ENCODE measurements at places on chromosomes 3 and 15.

DNA sequence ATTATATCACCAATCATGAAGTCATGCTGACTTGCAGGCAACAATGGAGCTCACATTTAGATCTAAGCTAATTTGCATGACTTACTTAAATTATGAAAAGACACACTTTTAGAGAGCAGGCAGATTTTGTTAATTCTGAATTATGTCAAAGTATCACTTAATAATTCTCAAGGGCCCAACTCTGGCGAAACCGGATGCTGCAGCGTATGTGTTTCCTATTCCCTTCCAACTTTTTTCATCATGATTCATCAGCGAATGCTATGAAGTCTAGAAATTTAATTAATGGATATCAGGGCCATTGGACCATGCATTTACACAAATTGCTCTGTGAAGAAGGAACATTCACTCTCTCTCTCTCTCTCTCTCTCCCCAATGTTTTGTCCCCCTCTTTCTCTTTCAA, 63.5 kb upstream of the GOLGA8A start:
- no peaks in the 10 kb centered on the region for H3K36me3 ChIP-seq
- H3K4me3 ChIP-seq, result no peak overlapping the region
- no peak overlapping the region for H3K27ac ChIP-seq
- no peaks in the 10 kb centered on the region for H3K4me1 ChIP-seq
- H3K27me3 ChIP-seq, result peaks cover 5% of the 10 kb centered on the region
- no peak for DNase-seq

- H3K4me3 ChIP-seq, result no peak overlapping the region
- no peaks in the 10 kb centered on the region for H3K27me3 ChIP-seq
- H3K4me1 ChIP-seq, result no peaks in the 10 kb centered on the region
- DNase-seq, result no peak
Observed at GRCh38 chr3:180531303-180532278, 70.4 kb upstream of the TTC14 start.

DNA sequence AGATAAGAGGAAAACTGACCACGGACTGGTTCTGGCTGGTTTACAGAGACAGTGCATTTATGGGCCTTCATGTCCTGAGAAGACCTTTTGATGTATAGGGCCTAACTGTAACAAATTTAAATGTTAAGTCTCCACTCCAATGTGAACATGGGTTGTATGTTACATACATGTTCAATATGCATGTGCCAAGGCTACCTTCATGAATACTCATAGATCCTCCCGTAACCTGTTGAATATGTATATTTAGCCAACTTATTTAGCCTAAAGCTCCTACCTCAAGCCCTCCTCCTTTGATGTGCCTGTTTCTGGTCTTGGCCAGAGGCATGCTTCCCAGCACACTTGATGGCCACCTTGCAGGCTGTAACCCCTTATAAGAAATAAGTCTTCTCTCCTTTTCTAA, at the start of gene OR5H2:
OR5H2 (plus strand) TSS at position 301 of the 400 bp plus-strand sequence. CDS start 398 bp downstream, outside the sequence.
- H3K36me3 ChIP-seq, result no peaks in the 10 kb centered on the region
- no peak for DNase-seq
- no peaks in the 10 kb centered on the region for H3K4me1 ChIP-seq

DNA sequence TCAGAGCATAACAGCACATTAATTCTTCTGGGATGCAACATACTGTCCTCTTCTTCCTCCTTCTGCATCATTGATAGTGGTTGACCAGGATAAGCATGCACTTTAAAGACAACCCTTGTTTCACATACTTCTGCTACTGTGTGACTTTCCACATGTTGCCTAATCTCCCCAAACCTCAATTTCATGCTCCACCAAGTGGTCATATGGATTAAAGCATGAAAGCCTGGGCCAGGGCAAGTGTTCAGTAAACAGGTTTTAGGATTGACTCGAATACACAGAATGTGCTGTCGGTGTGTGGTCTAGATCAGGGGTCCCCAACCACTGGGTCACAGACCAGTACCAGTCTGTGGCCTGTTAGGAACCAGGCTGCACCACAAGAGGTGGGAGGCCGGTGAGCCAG, 22.5 kb upstream of the BFSP2 start:
- no peak for DNase-seq
- no peak overlapping the region for H3K27ac ChIP-seq
- no peak overlapping the region for H3K4me3 ChIP-seq

DNA sequence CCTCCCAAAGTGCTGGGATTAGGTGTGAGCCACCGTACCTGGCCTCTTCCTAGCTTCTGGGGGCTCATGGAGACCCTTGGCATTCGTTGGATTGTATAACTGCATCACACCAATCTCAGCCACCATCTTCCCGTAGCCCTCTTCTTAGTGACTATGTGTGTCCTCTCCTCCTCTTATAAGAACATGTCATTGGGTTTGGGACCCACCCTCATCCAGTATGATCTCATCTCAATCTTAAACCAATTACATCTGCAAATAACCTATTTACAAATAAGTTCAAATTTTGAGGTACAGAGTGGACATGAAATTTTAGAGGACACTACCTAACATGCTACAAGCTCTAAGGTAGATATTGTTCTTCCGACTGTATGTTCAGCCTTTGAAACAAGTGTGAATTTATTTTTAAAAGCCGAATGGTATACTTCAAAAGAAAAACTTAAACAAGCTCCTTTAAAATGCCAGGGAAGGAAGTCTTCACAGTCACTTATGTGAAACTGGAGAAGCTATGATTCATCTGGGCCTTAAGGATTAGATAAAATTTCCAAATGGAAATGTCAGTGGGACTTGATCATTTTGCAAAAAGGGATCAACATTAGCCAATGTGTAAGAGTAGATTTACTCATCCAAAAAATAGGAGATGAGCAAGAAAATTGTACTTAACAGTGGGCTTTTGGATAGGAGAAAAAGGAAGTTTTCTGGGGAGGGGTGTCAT, 225.7 kb downstream of the MEX3B start:
- no peak overlapping the region for H3K4me3 ChIP-seq
- H3K4me1 ChIP-seq, result no peaks in the 10 kb centered on the region
- no peak overlapping the region for H3K27ac ChIP-seq
- no peaks in the 10 kb centered on the region for H3K36me3 ChIP-seq

DNA sequence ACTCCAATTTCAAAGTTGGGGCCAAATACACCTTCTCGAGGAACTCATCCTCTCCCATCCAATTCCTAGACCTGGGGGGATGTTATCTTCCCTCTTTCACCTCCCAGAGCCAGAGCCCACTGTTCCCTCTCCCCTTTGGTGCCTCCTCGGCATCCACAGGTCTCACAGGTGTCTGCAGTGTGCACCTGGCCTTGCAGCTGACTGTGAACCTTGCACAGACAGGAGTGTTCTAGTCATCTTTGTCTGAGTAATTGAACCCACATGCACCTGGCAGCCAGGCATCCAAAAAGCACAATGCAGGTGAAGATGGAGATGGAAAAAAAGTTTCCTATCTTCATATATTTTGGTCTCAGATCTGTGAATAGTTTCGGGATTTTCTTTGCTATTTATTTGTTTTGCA, 30.8 kb downstream of the PCOLCE2 start:
- no peaks in the 10 kb centered on the region for H3K4me1 ChIP-seq
- H3K36me3 ChIP-seq, result no peaks in the 10 kb centered on the region
- no peaks in the 10 kb centered on the region for H3K27me3 ChIP-seq
- no peak for DNase-seq
- no peak overlapping the region for H3K4me3 ChIP-seq

- no peak for DNase-seq
- no peaks in the 10 kb centered on the region for H3K4me1 ChIP-seq
- H3K4me3 ChIP-seq, result no peak overlapping the region
- H3K27ac ChIP-seq, result no peak overlapping the region
- no peaks in the 10 kb centered on the region for H3K27me3 ChIP-seq
Observed at GRCh38 chr15:59553879-59554735, 57.5 kb upstream of the GCNT3 start.

DNA sequence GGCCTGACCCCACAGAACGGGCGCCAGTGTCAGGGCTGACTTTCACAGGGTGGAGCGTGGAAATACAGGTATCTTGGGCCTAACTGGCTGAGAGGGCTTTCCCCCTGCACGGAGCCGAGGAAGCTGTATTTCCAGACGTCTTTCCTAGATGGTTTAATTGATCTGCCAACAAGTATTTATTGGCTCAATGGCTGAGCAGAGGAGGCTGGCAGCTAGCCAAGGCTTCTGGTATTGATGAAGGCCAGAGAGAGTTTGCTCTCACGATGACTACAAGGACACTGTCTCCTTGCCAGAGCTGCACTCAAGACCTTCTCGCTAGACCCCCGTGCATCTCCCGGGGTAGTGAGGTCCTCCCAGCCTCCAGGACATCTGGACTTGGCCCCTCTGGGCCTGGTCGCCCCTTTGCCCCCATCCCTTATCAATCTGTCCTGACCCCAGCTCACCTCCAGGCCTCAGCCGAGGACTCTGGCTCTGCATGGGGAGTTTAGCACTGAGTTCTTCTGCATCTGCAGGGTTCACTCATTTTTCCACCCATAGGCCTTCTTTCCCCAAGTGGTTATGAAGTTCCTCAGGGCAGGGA, 20.6 kb downstream of the SPSB4 start:
- no peaks in the 10 kb centered on the region for H3K36me3 ChIP-seq
- H3K4me1 ChIP-seq, result peaks cover 9% of the 10 kb centered on the region
- no peaks in the 10 kb centered on the region for H3K27me3 ChIP-seq
- H3K27ac ChIP-seq, result no peak overlapping the region

DNA sequence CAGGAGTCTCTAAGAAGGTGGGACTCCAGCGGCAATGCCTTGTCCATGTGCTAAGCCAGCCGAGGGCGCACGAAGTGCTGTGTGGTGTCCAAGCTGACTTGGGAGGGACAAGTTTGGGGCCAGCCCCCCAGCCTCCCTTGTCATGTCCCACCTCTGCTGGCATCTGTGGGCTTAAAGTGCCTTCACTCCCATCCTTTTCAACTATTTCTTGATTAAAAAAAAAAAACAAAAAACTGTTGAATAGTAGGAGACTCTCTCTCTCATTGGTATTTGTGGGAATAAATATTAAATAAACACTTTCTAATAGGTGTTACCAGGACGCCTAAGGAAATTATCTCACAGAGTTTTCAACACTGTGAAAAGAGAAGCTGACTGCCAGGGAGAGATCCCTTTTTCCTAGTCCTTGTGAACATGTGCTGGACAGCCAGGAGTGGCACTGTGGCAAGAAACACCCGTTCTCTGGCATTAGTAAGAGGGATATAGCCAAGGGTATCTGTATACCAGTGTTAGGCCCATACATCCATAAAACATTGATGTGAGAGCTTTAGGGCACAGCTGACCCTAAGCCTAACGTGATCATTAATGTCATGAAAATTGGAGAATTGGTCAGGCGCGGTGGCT, 158.0 kb downstream of the IGF1R start:
- no peak overlapping the region for H3K4me3 ChIP-seq
- peaks cover 14% of the 10 kb centered on the region for H3K4me1 ChIP-seq
- H3K27ac ChIP-seq, result no peak overlapping the region
- H3K27me3 ChIP-seq, result no peaks in the 10 kb centered on the region

DNA sequence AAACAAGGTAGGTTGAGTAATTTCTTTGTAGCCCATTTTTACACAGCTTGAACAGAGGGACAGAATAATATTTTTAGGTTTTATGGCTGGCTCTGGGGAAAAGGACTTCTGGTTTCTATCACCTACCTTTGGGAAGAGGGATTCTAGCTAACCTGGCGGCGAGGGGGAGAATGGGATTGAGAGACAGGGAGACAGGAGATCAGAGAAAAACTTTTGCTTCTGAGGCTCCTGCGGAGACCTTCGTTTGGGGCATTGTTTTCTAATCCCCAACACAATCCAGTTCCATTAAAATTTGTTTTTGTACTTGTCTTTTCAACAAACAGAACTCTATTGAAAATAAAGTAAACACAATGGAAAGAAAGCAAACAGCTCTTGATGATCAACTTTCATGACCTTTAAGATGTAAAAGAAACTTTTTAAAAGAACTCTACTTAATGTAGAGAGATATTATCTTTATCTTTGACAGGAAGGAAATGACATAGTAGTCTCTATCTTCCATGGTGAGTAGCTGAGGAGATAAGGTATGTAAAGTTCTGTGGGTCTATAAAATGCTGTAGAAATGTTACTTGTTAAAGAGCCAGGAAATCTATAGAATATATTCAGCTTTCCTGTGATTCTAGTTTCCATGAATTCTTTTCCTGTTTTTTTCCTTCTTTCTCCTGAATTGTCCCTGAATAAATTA, 37.0 kb upstream of the P2RY1 start:
- H3K36me3 ChIP-seq, result no peaks in the 10 kb centered on the region
- H3K27me3 ChIP-seq, result no peaks in the 10 kb centered on the region
- H3K4me3 ChIP-seq, result no peak overlapping the region
- H3K27ac ChIP-seq, result no peak overlapping the region
- no peaks in the 10 kb centered on the region for H3K4me1 ChIP-seq

- no peak overlapping the region for H3K4me3 ChIP-seq
- H3K27ac ChIP-seq, result no peak overlapping the region
- no peak for DNase-seq
- no peaks in the 10 kb centered on the region for H3K27me3 ChIP-seq
Observed at GRCh38 chr3:104805508-104805907, 561.2 kb upstream of the ALCAM start.
